ENCODE measurements at places on chromosomes 7 and 10.

GRCh38 chr10:14573666-14574261 lies 200.9 kb downstream of the FAM107B start:
- DNase-seq: no peak

DNA sequence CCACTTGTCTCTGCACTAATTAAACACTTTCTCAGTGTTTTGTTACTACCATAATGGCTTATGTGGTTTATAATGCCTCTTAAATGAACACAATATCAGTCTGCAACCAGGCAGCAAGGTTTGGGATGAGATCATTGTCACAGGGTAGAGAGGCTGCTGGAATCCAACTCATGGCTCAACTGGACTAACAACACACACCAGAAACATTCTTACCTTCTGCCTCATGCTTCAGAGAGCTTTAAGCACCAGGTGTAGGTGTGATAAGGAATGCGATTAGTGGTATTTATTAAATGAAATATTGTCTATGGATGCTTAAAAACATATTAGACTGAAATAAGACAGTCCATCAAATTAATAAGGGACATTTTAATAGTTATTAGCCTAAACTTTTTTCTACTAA lies 25.4 kb downstream of the PTF1A start:
- no peak for DNase-seq

DNA sequence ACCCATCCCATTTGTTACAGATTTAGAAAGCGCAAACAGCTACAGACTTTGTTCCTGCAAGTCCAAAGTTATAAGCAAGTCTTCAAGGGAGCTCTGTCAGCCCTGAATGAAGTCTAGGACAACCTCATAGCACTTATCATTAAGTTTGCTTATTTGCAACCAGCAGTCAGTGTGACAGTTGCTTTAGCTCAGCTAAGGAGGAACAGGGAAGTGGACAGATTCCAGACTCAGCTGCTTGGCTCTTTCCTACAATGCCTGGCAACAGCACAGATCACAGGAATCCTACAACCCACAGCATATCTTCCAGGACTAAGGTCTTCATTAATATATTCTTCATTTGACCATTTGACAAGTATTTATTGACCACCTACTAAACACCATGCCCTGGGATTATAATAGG lies 17.4 kb upstream of the KIF5B start:
- no peak for DNase-seq

GRCh38 chr7:1812509-1813393 lies 142.7 kb downstream of the ELFN1 start:
- no peak for DNase-seq

DNA sequence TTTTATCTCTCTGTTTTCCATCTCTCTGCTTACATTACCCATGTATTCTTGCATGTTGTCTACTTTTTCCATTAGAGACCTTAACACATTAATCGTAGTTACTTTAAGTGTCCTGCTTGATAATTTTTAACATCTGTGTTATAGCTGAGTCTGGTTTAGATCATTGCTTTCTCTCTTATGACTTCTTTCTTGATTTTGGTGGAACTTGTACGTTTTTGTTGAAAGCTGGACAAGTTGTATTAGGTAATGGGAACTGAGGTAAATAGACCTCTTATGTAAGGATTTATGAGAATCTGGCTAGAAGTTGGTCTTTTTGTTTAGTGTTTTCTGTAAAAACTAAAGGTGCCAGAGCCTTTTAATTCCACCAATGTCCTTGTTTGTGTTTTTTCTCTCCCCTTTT lies 100.8 kb upstream of the LYZL2 start:
- DNase-seq: no peak

DNA sequence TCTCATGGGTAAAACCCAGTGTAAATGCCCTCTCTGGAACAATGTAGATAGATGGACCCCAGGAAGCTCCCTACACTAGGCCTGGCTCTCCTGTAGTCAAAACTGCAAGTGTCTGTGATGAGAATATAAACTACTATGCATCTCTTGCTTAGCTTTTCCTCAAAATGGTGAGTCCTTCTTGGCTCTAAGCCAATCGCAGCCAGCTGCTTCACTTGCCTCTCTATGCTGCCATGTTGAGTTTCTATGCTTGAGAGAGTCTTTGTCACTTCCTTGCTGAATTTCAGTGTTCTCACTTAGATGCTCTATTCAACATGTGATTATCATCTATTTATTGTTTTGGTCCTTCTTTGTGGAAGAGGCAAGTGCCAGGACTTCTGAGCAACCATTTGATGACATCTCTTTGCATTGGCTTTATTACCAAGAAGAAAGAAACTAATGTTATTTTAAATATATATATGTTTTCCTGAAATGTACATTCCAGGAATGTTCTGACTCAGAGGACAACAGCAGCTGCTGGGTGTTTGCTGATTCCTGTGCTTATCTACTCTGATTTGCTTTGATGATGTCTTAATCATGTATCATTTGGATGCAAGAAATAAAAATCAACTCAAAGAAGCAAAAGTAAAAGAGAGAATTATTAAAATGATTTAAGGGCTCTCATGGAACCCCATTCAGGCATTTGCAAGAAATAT lies 16.6 kb downstream of the TAS2R40 start:
- no peak for DNase-seq

DNA sequence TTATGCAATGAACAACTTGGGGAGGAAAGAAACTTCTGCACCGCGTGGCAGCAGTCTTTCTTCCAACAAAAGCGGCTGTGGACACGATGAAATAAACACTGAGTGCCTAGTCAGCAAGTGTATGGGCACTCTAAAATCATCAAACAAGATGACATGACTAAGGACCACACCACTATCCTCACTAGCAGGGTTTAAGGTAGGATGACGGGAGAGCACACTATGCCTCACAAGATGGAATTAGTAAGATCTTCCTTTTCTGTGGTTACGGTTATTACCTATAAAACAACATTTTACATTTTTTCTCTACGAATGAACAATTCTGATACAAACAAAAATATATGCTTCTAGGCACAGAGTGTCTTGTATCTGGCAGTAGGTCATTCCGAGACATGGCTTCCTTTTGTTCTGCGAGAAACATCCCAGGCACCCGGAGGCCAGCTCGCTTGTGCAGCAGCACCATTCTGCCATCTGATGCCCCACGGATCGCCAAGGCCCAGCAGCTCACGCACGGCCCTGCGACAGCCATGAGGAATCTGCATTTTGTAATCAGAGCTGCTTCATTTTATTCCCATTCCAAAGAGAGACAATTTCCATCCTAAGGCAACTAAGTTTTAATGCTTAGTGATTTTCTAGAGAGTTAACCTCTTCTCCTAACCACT lies 54.1 kb upstream of the NCAPG2 start:
- DNase-seq: no peak

DNA sequence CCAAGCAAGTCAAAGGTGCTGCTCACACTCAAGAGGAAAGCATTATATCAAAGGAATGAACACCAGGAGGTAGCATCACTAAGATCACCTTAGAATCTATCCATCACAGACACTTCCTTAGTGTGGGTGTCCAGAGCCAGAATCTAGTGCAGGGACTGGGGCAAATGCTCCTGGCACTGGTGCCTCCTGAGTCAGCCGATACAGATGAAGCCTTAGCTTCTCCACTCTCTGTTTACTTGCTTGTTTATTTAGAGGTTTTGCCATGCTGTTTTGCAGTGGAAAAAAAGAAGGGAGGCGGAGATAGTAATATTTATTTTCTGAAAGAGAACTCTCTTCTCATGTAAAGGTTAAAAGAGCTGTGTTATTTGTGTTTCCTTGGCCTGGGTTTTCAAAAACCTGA lies 303.1 kb downstream of the WDR11 start:
- no peak for DNase-seq

GRCh38 chr10:49615213-49615612 lies 1.4 kb downstream of the CHAT start:
- no peak for DNase-seq

DNA sequence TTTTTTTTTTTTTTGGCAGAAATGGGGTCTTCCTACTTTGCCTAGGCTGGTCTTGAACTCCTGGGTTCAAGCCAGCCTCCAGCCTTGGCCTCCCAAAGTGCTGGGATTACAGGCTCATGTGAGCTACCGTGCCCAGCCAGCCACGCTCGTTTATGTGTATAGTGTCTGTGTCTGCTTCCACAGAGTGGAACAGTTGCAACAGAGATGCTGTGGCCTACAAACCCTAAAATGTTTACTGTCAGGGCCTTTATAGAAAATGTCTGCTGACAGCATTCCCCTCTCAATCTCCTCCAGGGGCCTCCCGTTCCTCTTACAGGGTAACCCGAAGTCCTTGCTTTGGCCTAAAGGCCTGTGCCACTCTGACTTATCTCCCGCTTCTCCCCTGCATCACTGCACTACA lies 87.6 kb upstream of the LEP start:
- no peak for DNase-seq

DNA sequence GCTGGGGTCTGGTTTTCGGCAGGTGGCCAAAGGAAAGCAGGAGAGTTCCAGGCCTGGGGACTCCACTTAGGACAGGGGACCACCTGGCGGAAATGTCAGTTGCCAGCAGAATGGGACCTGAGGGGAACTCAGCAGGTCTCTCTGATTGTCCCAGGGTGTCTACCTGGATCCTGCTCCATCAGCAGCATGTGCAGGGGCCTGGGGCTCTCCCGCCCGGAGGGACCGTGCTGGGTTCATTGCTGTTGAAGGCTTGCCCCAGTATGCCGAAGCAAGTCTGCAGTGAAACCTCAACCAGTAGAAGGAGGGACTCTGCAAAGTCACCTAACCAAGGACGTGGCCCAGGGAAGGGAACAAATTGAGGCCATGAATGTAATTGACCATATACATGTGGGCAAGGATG lies 506.5 kb upstream of the MKI67 start:
- no peak for DNase-seq

DNA sequence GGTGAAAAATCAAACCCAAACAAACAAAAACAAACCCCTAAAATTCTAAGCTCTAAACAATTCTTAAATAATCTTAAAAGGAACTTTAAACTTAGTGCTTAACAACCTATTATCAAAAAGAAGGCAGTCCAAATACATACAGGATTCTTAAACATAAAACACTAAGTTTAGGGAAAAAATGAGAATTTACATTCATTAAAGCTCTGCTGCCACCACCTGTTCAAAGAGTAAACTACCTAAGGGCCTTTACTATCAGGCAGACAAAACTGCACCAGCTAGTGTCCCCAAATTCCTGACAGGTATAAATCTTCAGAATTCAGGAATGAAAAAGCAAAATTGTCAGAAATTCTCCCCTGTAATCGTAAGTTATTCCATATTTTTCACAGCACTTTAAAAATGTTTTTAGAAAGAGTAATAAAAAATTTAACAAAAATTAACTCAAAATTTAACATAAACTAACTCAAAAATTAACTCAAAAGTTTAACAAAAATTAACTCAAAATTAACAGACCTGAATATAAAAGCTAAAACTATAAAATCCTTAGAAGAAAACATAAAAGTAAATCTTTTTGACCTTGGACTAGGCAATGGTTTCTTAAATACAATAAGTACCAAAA lies 55.1 kb downstream of the PDZD8 start:
- no peak for DNase-seq

Data from stimulated activated CD4-positive, alpha-beta T cell treated with anti-CD3 and anti-CD28 coated beads, Interleukin-4, amount 100 ng/mL, for 4 hours (primary cell).